ENCODE measurements at places on chromosomes 4 and X.

- no peak for DNase-seq
These were observed 79.6 kb downstream of the AFF2 start for GRCh38 chrX:148580016-148580415.

- DNase-seq = no peak
These were observed 3.9 kb downstream of the FGF2 start for GRCh38 chr4:122830426-122831095.

DNA sequence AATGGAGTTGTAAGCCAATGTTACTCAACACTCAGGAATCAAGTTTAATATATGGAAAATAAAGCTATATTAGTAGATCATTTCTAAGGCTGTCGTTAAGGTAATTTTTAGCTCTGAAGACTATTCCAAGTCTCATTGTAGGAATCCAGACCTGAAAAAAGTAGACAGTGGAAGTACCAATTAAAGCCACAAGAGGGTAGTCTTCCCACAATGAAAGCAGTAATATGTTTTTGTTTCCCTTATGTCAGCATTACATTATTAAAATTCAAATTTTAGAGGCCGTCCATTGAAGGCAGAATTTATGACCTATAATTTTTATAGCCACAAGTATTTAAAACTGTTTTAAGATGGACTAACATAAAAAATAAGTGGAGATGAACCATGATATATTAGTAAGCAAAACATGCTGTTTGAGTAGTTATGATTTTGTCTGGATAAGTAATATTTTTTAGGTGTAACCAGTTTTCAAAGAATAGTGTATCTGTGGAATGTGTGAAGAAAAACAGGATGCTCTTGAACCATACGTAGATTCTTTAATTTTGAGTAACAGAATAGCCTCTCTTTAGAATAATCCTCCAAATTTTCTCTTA is 372.6 kb upstream of the TECRL start:
- no peak for DNase-seq

- DNase-seq = no peak
These were observed 67.5 kb upstream of the DDX60 start for GRCh38 chr4:168386002-168386401.

DNA sequence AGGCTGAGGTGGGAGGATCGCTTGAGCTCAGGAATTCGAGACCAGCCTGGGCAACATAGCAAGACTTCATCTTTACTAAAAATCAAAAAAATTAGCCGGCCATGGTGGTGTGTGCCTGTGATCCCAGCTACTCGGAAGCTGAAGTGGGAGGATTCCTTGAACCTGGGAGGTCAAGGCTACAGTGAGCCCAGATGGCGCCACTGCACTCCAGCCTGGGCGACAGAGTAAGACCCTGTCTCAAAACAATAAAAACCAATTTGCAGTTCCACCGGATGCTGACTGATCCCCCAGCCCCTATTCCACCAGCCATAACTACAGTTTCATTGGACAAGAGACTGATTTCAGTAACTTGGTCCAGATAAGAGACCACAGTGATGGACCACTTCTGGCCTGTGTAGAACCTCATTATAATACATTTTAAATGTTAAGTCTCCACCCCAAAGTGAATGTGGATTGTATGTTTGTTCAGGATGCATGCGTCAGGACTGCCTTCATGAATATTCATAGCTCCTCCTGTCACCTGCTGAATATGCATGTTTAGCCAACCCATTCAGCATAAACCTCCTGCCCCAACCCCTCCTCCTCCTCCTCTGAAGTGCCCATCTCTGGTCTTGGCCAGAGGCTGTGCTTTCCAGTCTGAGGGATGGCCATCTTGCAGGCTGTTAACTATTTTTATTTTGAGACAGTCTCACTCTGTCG is 2.3 kb upstream of the SLBP start:
- DNase-seq = no peak

DNA sequence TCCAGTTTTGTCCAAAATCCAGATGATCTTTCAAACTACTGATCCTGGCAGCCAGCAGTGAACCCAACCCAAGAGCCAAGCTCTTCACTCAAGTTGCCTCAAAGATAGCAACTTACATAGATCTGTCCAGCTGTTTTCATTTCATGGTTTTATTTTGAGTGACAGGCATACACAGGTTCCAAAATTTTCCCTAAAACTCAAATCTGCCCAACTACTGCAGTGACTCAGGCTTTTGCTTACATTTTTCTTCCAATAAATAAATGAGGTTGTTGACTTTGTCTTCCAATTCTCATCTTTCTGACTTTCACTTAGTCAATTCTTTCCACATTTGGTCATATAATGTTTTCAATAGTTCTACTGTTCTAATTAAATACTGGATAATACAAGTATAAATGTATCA is 158.8 kb downstream of the TECRL start:
- no peak for DNase-seq

All from activated naive CD4-positive, alpha-beta T cell treated with anti-CD3 and anti-CD28 coated beads, Interleukin-2, amount 50 U/mL, for 16 hours (primary cell).